D721Med (cell line): ENCODE measurements at places on chromosomes 16 and 17.

- no peak for DNase-seq
Measured at GRCh38 chr17:59300941-59301340, 30.5 kb upstream of the YPEL2 start.

DNA sequence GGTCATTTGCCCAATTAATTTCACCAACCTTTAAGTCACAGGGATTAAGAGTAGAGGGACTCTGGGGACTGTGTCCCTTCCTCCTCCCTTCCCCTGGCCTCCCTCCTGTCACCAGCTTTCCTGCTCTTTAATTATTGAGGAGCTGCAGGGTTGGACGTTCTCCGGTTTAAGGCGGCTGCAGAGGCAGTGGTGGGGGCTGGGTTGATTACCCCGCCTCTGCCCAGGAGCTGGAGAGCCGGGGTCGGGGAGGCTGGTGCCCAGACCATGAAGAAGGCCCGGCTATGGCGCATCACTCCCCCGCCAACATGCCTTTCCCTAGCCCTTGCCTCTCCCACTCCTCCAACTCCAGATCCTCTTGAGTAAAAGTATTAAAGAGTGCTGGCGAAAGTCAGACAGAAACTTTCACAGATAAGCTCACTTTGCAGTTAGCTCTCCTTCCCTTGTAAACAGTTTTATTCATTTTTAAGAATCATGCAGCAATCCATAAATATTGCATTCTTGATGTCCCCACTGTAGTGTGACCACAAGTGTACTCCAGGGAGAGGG, 1.1 kb upstream of the FOXJ1 start:
- no peak for DNase-seq

DNA sequence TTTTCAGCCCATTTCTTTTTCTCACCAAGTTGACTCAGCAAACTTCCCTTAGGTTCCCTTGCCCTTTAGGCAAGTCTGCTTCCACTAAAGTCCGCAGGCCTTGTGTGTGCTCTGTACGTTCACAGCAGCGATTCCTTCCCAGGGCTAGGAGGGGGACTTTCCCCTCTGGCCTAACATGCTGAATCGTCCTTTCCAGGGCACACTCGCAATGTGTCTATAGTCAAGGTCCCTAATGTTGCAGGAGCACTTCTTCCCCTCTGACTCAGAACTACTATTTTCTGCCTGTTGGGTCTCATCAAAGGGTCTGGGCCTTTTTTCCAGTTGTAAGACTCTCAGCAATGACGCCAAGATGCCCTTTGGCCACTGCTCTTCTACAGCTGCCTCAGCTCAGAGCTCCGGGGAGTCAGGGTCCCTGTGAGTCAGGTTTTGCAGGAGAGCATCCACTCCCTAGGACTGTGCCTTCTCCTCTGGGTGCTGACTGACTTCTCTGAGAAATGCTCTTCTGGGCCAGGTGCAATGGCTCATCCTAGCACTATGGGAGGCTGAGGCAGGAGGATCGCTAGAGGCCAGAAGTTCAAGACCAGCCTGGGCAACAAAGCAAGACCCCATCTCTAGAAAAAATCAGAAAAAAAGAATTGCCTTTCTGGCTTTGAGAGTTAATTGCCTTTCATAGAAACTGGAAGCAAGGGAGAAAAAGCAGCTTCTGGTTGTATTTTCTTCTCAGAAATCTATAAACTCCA, 64.4 kb upstream of the TBX2 start:
- no peak for DNase-seq

DNA sequence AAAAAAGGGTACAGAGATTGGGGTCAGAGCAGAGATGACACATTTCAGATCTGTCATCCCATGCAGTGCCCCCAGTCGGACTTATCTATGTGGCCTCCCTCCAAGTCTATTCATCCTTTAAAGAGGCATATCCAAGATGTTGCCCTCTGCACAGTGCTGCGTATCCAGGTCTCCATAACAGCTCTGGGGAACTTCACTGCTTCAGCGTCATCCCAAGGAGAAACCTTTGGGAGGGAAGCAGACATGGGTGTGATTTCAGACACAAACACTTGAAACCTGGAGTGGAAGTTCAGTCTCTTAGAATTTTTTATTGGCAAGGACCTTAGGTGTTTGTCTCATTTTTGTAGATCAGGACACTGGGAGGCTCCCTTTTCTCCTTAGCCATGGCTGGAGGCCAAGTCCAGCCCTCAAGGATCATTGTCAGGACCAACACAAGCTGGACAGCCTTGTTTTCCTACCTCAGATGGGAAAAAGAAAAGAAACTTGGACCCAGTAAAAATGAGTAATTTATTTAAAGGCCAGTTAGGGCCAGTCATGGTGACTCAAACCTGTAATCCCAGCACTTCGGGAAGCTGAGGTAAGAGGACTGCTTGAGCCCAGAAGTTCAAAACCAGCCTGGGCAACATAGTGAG, 23.9 kb upstream of the NLK start:
- DNase-seq, result no peak

DNA sequence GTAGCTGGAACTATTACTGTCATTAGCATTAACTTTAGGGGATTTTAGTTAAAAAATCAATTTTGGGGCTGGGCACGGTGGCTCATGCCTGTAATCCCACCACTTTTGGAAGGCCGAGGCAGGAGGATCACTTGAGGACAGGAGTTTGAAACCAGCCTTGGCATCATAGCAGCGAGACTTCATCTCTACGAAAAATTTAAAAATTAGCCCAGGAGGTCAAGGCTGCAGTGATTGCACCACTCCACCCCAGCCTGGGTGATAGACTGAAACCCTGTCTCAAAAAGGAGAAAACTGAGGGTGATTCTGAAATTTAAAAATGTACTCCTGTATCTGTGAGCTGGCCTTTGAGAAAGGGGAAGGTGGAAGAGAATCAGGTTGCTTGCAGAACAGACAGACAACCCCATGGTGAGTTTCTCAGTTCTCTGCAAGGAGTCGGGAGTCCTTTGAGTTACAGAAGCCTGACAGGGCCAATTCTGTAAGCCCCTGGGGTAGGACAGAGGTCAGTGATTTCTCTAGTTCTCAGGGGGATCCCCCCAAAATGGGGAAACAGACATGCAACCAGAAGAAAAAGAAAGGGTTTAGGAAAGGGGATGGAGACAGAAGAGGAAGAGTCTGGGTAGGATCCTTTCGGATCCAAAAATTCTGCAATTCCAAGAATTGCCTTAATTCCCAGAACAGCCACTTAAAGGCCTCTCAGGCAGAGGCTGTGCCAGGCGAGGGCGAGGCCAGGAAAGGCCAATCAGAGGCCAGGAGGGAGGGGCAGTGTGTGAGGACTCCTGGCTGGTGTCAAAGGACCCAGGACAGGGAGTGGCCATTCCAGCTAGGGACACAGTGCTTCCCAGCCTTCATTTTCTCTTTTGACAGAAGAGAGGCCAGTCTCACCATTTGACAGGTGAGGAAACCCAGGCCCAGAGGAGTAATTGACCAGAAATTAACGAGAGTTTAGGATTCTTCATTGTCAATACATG, 6.7 kb downstream of the NUPR1 start:
- no peak for DNase-seq

DNA sequence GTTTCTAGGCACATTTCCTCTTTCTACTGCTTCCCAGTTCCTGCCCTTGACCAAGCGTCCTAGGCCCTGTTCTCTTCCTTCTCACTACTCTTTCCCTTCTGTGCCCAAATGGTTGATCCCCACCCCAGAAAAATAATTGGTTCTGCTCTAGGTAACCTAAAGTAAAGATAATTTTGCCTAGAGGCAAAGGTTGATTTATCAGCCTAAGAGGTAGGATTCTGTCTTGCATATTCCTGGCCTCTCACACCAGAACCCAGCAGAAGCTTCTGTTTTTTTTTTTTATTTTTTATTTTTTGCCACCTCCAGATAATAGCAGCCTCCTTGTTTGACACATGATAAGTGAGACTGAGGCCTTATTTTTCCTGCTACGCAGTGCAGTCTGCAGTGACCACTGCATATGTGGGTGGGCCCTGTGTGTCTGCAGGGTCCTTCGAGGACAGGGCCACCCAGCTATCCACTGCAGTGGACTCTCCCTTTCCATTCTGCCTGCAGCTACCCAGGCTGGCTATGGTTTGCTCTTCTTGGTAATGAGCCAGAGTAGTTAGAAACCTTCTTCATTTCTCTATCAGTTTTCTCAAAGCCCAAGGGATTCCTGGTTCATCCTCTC, 701 bp downstream of the PIPOX start:
- DNase-seq, result no peak

- no peak for DNase-seq
Measured at GRCh38 chr17:54956791-54957190, 11.7 kb downstream of the COX11 start.

DNA sequence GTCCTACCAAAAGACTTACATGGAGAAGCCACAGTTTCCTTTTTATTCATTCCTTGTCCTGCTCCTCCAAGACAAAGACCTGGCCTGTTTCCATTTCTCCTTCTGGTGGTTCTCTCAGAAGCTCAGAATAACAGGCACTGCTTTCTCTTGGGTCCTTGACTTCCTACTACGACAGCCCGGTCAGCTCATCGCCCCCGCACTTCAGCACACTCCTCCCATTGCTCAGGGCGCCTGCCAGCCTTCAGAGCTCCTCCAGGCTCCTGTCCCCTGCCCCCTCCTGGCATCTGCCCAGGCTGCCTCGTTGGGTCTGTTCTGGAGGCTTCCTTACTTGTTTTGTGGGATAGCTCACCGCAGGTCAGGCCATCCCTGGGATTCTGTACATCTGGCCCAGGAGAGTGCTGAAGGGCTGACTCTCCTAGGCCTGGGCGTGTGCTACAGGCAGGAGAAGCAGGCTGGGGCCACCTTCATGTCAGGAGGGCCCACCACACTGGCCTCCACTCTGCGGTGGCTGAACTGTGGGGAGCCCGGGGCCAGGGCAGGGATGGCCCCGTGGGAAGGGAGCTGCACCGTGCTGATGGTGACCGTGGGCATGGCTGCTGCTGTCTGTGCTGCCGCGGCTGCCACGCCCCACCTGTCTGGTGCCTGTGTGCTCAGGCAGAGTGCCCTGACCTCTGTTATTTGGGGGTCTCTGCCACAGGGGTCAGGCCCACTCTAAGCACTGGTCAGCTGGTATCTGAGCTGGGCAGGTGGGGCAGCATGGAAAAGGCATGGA, 17.7 kb downstream of the TCF25 start:
- no peak for DNase-seq

DNA sequence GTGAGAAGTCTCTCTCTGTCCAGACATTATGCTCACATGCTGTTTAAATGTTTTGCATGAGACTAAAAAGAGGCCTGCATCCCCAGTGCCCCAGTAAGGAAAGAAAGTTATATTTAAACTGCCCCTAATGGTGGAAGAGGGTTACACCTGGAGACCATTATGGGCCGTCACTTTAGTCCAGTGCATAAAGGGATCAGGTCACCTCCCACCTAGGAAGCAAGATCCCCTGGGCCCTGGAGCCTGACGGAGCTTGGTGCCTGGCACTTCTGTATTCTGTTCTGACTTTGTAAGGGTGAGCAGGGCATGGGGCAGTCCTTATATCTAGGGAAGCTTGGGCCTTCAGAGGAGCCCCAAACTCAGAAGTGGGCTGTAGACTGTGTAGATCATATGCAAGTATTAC, 67.9 kb downstream of the CPPED1 start:
- DNase-seq, result no peak

GRCh38 chr16:87725596-87726235, 40.1 kb downstream of the KLHDC4 start:
- DNase-seq, result no peak

DNA sequence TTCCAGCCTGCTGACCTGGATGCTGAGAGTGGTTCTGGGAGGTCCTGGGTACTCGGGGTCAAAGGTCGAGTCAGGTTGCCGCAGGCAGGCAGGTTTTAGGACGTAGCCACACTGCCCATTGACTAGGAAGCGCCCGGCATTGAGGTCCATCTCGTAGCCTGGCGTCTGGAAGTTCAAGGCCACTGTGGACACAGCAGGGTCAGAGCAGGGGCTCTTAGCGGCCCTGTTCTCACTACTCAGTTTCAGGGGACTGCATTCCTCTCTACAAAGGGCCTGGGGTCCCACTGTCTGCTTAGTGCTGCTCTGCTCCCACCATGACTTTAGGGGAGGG, 18.9 kb downstream of the PLCD3 start:
- DNase-seq, result no peak

DNA sequence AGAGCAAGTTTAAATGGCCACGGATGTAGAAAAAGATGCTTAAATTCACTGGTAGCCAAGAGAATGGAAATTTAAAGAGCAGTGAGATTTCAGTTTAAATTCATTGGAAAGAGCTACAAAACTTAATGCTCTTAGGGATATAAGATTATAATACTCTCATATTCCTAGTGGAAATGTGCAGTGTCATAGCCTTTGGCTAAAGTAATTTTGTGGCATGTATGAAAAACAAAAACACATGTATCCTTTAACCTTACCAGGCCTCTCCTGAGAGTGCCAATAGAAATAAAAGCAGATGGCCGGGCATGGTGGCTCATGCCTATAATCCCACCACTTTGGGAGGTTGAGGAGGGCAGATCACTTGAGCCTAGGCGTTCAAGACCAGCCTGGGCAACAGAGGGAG, 289.2 kb downstream of the PHKB start:
- no peak for DNase-seq

GRCh38 chr17:53134548-53134947, 688.2 kb upstream of the KIF2B start:
- no peak for DNase-seq

DNA sequence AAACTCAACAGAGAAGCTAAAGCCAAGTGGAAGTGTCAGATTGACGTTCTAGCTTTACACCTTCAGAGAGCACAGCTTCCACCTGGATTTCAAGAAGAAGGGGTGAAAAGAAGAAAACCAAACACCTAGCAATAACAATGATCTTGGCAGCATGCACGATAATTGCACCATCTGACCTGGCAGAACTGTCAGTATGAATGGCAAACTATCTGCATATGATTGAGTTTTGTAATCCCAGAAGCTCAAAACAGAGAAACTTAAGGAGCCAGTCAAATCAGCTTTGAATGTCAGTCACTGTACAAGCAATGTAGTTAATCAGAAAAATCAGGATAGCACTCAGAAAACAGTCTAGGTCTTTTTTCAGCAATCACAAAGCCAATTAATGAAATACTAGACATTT, 427.1 kb downstream of the ZFHX3 start:
- DNase-seq, result no peak

- DNase-seq, result no peak
Measured at GRCh38 chr16:24826096-24826690, 19.6 kb upstream of the SLC5A11 start.

GRCh38 chr16:29156511-29156910, 171.7 kb downstream of the LAT start:
- no peak for DNase-seq

GRCh38 chr17:8631554-8631877, 991 bp upstream of the MYH10 start:
- no peak for DNase-seq

DNA sequence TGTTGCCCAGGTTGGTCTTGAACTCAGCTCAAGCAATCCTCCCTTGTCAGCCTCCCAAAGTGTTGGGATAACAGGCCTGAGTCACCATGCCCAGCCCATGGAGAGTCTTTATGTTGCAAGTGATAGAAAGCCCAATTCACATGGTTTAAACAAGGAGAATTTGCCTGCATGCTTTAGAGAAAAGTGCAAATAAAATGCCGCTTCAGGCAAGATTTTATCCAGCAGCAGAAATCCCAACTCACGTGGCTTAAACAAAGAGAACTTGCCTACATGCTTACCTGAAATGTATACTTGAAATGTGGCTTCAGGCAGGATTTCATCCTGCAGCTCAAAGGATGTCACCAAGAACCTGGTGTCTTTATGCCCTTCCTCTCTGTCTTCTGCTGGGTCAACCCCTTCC, 28.8 kb upstream of the XYLT2 start:
- DNase-seq, result no peak
